Activated T-cell treated with anti-CD3 and anti-CD28 coated beads for 48 hours (primary cell): ENCODE measurements at places on chromosomes 5 and 9.

DNA sequence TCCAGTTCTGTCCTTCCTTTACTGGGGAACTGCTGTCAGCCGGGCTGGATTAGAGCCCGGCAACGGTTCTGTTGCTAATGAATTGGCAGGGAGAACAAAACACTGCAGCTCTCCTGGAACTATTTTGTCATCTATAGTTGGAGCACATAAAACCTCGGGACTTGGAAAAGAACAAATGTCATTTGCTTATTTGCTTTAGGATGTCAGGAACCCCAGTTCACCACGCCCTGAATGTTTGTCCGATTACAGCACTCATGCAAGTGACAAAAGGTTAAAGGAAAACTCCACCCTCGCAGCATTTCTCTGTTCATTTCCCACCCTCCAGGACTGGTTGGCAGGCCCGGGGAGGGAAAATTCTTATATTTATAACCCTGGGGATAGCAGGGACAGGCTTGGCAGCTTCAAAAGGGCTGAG, 66.4 kb upstream of the PLPP1 start:
- no peak for DNase-seq

GRCh38 chr5:151740958-151741373, 17.5 kb downstream of the ATOX1 start:
- DNase-seq, result no peak

- DNase-seq, result no peak
These were observed 1095.2 kb upstream of the EDIL3 start for GRCh38 chr5:85479849-85480248.

DNA sequence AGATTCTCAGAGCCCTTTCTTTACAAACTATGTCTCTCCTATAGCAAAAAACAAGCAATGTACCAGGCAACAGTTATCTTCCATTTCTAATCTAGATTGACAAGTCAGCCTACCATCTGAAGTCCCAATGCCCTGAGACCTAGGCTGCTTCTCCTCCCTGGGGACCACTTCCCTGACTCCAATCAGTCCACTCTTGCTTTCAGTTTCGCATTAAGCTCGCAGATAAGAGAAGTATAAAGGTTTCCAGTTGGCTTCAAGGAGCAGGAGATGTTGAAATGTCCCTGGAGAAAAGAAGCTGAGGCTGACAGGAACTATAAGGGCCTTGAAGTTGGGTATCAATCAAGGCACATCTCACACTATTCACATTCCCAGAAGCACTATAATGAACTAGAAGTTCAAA, 32.3 kb downstream of the ERP44 start:
- DNase-seq, result no peak

GRCh38 chr5:111548992-111549649, 36.8 kb upstream of the STARD4 start:
- DNase-seq, result no peak

DNA sequence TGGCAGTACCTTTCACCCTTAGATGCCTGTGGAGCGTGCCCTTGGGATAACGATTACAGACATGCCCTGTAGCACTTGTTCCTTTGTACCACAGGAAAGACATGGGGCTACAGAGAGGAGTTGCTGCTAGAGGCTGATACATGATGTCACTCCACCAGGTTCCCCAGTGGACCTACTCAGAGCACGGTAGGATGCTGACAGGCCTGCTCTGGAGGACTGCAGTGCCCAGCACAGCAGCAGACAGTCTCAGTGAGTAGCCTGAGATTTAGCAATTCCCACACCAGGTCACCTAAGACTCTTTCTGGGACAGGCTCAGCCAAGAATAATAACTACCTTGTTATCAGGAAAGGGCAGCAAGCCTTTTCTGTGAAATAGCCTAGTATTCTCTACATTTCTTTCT, 28.8 kb downstream of the PDE4D start:
- no peak for DNase-seq

GRCh38 chr9:126614455-126615244, 922 bp downstream of the LMX1B start:
- no peak for DNase-seq

DNA sequence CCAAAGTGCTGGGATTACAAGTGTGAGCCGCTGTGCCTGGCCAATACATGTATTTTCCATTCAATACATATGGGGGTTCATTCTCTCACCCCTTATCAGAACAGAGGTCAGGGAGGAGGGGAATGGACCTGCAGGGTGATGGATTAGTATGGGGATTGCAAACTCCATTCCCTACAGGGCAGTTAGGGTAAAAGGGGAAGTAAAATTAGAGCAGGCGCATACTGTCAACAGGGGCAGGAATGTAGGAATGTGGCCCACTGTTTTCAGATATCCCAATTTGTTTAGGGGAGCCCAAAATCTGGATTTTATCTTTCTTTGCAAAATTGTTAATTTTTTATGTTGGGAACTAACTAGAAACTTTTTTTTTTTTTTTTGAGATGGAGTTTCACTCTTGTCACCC, 46.4 kb upstream of the SLC44A1 start:
- no peak for DNase-seq

DNA sequence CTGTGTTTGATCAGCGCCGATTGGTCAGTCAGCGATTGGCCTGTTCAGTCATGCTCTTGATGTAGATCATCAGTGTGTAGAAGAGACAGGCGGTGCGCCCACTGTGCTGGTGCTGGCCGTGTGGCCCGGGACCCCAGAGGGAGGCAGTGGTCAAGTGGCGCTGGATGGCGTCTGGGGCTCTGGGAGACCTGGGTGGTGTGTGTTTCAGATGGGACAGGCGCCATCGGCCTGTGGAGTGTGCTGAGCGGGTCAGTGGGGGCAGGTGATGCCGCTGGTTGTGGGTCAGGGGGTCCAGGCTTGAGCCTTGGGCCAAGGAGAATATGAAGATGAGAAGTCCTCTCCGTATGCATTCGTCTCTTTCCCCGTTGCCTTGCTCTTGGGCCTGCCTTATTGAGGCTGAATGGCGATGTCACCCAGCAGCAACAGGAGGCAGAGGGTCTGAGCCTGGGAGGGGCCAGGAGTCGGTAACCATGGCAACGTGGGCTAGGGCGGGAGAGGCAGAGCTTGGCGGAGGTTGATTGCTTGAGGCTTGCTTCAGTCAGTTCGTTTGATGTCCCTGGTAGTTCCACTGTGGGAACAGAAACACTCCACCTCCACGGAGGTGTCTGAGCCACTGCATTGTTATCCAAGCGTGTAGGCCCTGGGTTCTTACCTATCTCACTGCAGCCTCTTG, 117.8 kb upstream of the CACNA1B start:
- DNase-seq, result no peak
